ENCODE measurements at places on chromosomes 1 and 21.

DNA sequence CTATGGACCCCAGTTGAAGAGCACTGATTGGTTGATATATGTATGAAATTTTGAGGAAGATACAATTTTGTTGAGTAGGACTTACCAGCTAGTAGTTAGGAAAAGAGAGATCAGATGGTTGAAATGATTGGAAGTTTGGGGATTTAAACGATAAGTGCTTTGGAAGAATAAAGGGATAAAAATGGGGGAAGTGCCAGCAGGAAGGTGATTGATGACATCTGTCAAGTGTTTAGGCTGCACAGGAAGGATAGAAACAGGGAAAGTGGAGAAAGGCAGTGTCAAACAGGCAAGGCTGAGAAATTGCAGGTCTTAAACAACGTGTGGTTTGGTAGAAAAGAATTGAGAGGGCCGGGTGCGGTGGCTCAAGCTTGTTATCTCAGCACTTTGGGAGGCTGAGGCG lies 22.3 kb downstream of the PDC start:
- DNase-seq: no peak

- DNase-seq: no peak
These were observed 887 bp downstream of the SLC19A2 start for GRCh38 chr1:169484683-169485430.

- DNase-seq: no peak
These were observed 116.6 kb downstream of the SETD4 start for GRCh38 chr21:35943752-35944151.

DNA sequence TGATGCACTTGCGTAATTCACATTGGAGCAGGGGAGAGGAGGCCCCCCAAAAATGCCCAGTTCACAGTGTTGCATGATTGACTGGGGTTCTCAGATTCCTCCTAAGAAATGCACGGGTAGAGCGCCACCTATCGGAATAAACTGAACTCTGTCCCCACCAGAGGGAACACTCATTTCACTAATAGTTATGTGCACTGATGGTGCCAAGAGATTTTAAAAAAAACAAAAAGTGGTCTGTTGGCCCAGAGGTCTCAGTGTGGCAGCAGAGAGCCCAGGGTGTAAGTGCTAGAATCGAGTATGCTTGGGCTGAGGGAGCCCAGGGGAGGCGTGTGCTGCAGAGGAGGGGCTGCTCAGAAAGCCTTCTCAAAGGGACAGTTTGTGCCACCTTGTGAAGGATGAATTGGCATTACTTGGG lies 6.9 kb downstream of the PINK1 start:
- no peak for DNase-seq

DNA sequence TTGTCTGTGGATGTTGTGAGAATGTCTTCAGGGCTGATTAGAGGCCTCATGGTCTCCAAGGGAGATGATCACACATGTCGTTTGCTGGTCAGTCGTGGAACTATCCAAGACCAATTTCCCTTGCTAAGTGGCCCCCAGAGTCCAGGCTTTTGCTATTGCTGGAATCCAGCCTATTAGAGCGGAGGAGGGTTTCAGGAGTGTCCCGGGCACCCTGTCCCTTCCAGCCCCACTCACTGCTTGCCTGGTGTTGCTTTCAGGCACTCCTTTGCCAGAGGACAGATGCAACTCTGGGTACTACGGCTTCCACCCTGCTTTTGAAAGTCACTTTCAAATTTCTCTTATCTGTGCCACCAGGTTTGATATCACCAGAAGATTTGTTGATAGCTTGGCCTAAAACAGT lies 149.1 kb downstream of the NOS1AP start:
- DNase-seq: no peak

DNA sequence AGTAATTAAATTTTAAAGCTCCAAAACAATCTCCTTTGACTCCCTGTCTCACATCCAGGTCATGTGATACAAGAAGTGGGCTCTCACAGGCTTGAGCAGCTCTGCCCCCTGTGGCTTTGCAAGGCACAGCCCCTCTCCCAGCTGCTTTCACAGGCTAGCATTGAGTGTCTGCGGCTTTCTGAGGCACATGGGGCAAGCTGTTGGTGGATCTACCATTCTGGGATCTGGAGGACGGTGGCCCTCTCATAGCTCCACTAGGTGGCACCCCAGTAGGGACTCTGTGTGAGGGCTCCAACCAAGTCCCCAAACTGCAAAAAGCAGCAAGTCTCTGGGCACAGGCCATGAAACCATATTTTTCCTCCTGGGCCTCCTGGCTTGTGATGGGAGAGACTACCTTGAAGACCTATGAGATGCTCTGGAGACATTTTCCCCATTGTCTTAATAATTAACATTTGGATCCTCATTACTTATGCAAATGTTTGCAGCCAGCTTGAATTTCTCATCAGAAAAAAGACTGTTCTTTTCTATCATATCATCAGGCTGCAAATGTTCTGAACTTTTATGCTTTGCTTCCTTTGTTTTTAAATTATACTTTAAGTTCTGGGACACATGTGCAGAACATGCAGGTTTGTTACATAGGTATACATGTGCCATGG lies 554.1 kb upstream of the OLFM3 start:
- no peak for DNase-seq

- no peak for DNase-seq
These were observed 41.6 kb upstream of the APP start for GRCh38 chr21:26212220-26212619.

DNA sequence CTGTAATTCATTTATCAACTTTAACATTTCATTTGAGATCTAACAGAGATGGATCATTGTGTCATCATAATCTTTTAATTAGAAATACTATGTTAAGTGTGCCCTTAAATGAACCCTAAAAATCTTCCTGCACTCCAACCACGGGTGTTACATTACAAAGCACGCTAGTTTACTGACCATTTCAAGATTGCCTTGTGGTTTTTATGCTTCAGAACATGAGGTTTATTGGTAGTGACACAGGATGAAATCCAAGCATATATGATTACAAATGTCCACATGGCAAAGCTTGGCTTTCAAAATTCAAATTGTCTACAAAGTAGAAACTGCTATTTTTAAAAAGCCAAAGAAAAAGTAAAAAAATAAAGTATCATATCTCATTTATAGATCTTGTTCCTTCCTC lies 190.4 kb upstream of the USP25 start:
- no peak for DNase-seq

- no peak for DNase-seq
These were observed 54.9 kb upstream of the NEK7 start for GRCh38 chr1:198101716-198102453.

- no peak for DNase-seq
These were observed 1086.3 kb upstream of the TMPRSS15 start for GRCh38 chr21:19489930-19490329.

GRCh38 chr1:38027201-38028104 lies 14.9 kb downstream of the UTP11 start:
- DNase-seq: no peak

DNA sequence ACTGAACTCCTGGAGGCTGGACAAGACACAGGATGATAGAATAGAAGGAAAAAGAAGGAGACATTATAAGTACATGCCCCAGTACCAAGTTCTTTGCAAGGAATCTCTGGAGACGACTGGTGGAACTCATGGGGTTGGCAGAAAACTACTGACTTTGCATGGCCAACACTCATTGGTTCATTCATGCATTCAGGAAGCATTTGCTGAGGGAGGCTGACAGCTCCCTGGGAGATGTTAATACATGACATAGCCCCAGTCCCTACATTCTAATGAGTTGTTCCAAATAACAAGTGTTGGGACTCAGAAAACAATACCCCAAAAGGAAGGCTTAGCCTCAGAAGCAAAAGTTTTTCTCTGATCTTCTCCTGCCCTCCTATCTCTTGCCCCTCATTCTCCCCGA lies 172.8 kb upstream of the IRF2BP2 start:
- no peak for DNase-seq

Measured in esophagus squamous epithelium (tissue), 5 donors.